ENCODE measurements at places on chromosomes 1 and 21.

DNA sequence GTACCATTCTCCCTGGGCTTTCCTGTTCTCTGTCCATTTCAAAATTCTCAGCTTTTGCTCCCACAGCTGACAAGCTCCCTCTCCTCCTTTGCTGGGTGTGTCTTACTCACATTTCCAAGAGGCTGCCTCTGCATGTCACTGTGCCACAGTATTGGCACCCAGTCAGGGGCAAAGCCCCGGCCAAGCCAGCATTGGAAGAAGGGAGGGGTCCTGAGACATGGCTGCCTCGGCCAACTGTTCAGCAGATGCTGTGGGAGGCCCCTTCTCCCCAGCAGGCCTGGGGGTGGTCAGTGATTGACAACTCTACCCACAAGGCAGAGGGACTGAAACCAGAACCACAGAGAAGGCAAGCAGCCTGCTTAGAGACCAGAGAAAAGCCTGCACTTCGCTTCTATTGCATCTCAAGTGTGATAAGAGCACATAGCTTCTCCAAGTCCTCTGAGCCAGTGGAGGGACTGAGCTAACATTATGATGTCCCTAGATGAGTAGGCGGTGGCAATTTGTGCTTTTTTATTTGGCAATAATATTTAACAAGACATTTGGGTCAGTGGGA, 294.1 kb downstream of the SIPA1L2 start:
- no peak for DNase-seq
- H3K27ac ChIP-seq = peak overlapping the region; percentile 34
- H3K36me3 ChIP-seq = no peaks in the 10 kb centered on the region

- DNase-seq = no peak
- H3K4me3 ChIP-seq = no peak overlapping the region
- no peaks in the 10 kb centered on the region for H3K36me3 ChIP-seq
- H3K27ac ChIP-seq = no peak overlapping the region
These were observed 30.4 kb downstream of the RIMS3 start for GRCh38 chr1:40634901-40635655.

DNA sequence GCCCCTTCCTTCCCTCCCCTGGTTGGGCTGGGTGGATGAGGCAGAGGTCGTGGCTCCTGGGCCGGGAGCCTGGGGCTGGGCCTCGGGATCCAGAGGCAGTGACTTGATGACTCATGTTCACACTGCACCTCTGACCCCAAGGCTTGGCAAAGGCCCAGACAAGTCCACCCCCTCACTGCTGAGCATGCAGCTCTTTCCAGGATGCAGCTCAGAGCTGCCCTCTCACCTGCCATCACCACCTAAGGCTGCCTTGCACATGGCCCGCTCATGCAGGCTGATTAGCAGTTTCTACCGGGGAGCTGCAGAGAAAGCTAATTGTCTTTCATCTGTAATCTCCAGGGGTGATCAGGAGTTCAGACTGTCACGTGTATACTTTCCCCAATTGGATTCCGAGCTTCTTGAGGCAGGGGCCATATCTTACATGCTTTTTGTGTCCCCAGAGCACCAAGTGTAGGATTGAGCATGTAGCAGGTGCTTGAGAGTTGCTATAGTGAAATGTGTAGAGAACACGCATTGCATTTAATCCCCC, 62.1 kb downstream of the LRRN2 start:
- H3K27me3 ChIP-seq = no peaks in the 10 kb centered on the region
- no peak for DNase-seq
- H3K4me3 ChIP-seq = no peak overlapping the region
- no peaks in the 10 kb centered on the region for H3K4me1 ChIP-seq

- no peak overlapping the region for H3K4me3 ChIP-seq
- H3K4me1 ChIP-seq = no peaks in the 10 kb centered on the region
- no peak for DNase-seq
- H3K27ac ChIP-seq = no peak overlapping the region
These were observed 306.9 kb downstream of the KIF26B start for GRCh38 chr1:245461681-245462080.

DNA sequence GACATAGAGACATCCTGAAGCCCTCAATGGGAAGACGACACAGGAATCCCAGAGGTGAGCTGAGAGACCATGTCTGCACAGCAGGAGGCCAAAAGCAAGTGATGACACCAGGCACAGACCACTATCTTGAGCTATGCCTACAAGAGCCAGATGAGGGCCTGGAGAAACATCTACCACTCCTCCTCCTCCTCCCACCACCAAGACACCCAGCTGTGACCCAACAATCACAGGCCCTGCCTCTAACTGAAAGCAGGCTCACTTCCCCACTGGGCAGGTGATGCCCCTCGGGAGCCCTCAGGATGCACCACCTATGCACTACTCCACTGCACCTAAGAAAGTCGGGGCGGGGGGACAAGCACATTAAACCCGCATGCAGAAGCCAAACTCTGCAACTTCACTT, 16.5 kb downstream of the TADA1 start:
- no peaks in the 10 kb centered on the region for H3K36me3 ChIP-seq
- H3K27me3 ChIP-seq = no peaks in the 10 kb centered on the region
- H3K27ac ChIP-seq = no peak overlapping the region
- H3K4me3 ChIP-seq = no peak overlapping the region

DNA sequence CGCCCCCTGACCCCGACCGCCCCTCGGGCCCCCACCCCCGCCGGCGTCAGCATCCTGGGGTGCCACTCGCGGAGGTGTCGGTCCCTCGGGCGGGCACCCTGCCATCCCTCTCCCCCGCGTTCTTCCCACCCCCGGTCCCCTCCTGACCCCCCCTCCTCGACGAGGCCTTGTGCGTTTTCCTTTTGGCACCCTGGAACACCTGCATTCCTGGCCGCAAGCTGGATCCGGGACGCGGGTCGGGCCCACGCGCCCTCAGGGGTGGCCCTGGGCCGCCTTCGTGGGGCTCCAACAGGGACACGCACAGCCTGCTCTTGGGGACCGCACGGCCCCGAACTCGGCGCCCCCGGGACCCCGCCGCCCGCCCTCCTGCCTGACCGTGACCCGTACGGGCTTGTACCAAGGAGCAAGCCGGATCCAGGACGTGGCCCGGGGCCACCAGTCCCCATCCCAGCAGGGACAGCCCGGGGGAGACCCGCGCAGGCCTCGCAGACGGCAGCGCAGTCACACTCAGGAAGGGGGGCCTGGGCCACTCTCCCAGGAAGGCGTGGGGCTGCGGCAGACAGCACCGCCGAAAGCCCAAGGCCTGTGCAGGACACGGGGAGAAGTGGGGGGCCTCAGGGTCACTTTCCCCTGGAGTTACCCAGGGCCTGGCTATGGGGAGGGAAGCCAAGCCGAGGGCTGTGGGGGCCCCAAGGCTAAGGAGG, 579 bp upstream of the SLC19A1 start:
- DNase-seq = no peak
- peak overlapping the region; percentile 50 for H3K4me3 ChIP-seq
- peaks cover 25% of the 10 kb centered on the region for H3K4me1 ChIP-seq
- H3K36me3 ChIP-seq = no peaks in the 10 kb centered on the region

- H3K4me3 ChIP-seq = peak overlapping the region; percentile 38
- no peak for DNase-seq
- peak overlapping the region; percentile 93 for H3K27ac ChIP-seq
- peaks cover 65% of the 10 kb centered on the region for H3K4me1 ChIP-seq
These were observed 18.8 kb upstream of the TENT5B start for GRCh38 chr1:27031235-27032118.

DNA sequence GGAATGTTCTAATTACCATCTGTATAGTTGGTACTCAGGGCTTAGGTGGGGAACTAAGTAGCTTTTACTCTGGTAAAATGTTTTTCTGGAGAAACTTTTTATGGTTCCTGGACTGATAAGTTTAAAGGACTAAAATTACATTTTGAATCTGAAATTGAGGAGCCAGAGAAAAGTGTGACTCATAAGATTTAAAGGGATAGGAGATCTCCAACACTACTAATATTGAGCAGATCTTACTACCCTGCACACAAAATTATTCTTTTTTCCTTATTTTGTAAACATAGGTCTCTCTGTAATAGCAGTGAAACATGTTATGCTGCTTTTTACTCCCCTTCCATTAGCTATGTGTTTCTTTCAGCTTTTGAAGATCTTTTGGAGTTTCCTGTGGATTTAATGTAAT, 32.5 kb downstream of the MTF2 start:
- no peaks in the 10 kb centered on the region for H3K27me3 ChIP-seq
- H3K36me3 ChIP-seq = no peaks in the 10 kb centered on the region
- no peaks in the 10 kb centered on the region for H3K4me1 ChIP-seq
- H3K4me3 ChIP-seq = no peak overlapping the region

Measured in esophagus squamous epithelium (tissue), 5 donors.